ENCODE measurements at places on chromosomes 2 and 18.

GRCh38 chr2:8203364-8203763, 478.5 kb upstream of the ID2 start:
- no peak for DNase-seq

DNA sequence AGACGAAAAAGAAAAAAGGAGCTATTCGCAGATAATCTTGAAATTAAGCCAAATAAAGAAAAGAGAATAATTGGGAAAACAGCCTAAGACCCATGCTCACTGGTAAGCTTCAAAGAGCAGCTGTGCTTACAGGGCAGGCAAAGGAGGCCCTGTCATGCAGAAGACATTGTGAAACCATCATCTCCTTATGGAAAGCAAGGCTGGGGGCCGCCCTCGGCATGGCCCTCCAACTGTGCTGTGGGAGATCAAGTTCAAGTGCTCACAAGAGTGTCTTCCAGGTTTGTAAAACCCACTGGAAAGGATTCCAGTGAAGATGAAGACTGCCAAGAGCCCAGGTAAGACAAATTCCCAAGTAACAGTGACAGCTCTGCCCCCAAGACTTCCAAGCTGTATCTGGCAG, 32.2 kb downstream of the ACVR1 start:
- no peak for DNase-seq

- no peak for DNase-seq
Observed at GRCh38 chr2:210503725-210504191, 27.2 kb upstream of the LANCL1 start.

DNA sequence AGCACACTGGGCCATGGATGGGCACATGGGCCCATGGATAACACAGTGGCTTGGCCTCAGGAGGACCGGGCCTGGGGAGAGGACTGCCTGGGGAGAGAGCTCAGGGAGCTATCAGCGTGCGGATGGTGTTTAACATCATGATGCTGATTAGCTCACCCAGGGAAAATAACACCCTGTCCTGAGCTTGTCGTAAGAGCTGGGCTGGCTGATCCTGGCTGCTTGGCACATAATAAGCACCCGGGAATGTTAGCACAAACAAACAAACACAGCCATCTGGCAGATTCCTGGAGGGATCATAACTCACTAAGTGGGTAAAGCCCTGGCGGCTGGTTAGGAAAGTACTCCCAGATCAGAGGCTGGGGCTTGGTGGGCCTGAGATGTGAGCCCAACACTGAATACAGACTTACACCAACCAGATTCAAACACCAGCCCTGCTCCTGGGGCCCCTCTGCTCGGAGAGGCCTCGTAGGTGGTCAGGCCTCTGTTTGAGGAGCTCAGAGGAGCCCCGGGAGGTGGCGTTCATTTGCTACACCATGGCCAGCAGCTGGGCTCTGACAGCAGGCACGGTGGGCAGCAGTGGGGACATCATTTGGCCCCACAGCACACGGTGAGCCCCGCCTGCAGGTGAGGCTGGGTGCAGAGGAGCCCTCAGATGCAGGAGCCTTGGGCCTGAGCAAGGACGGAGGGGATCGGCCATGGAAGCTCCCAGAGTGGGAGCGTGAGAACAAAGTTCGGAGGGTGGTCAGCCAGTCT, 193.4 kb upstream of the HDAC4 start:
- DNase-seq = no peak

DNA sequence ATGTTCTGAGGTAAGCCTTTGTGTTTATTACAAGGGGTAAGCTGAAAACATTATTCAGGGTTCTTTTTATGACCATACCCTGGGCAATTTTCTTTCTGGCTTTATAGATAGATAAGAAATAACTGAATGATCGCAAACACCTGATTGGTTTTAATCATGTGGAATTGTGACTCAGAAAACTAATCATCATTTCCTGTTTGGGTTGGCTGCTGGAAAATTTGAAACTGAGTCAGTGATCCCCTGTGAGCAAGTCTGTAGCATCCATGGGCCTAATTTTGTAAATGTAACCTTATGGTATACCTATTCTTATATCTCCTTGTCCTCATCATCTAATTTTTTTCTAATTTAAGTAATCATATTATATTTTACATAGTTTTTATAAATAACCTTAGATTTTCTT, 34.3 kb downstream of the CCDC68 start:
- no peak for DNase-seq

- DNase-seq = no peak
Observed at GRCh38 chr2:53403792-53404413, 363.7 kb upstream of the CHAC2 start.

GRCh38 chr2:12061286-12062052, 315.0 kb downstream of the LPIN1 start:
- no peak for DNase-seq

- DNase-seq = peak; percentile 1
Observed at GRCh38 chr2:27408601-27409320, 630 bp downstream of the PPM1G start.

- no peak for DNase-seq
Observed at GRCh38 chr18:64416990-64417389, 268.1 kb upstream of the LINC00305 start.

GRCh38 chr18:58572181-58572580, 56.7 kb downstream of the ALPK2 start:
- DNase-seq = no peak

DNA sequence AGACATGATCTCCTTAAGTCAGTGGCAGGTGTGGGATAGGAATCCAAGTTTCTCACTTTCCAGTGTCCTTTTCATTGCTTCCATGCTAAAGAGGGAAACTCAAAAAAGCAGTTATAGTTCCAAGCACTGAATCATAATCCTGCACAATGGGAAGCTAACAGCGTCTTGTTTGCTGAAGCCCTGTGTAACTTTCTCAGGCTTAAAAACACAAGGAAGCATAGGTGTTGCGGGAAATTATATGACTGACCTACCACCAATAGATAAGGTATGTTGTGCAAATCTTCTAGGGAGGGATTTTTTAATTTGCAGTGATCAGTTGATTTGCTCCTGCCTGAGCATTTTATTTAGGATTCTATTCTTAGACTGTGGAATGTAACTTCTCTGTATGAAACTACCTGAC, 250.9 kb downstream of the MYO3B start:
- no peak for DNase-seq

GRCh38 chr18:53422896-53423295, 801.6 kb downstream of the MBD2 start:
- no peak for DNase-seq

GRCh38 chr2:126575631-126576030, 80.3 kb upstream of the GYPC start:
- DNase-seq = no peak

- no peak for DNase-seq
Observed at GRCh38 chr2:182166841-182167240, 181.2 kb downstream of the PPP1R1C start.

GRCh38 chr2:73267008-73267407, 17.3 kb downstream of the FBXO41 start:
- no peak for DNase-seq

DNA sequence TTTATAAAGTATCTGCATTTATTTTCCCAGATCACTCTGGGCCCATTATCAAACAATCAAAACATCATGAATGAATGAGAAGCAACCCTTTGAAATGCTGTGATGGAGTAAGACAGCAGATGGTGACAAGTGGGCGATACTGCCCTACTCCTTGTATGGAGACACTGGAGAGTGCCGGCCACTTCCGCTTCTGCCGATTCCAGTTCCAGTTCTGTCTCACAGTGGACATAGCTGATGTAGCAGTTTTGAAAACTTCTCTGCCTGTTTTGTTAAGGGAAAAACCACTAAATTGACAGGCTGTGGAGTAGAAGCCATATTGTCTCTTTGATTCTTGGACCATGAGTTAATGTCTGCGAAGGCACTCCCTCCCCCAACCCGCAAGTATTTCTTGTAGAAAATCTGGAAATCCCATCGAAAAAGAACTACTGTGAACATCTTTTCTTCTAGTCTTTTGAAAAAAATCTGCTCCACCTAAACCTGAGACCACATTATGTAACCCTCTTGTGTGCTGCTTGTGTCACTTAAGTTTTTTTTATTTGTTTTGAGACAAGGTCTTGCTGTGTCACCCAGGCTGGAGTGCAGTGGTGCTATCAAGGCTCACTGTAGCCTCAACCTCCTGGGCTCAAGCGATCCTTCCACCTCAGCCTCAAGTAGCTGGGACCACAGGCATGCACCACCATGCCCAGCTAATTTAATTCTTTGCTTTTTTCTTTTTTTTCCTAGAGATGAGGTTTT, 133.5 kb downstream of the TANC1 start:
- DNase-seq = no peak

GRCh38 chr2:178069551-178069950, 3.0 kb downstream of the PDE11A start:
- DNase-seq = no peak

DNA sequence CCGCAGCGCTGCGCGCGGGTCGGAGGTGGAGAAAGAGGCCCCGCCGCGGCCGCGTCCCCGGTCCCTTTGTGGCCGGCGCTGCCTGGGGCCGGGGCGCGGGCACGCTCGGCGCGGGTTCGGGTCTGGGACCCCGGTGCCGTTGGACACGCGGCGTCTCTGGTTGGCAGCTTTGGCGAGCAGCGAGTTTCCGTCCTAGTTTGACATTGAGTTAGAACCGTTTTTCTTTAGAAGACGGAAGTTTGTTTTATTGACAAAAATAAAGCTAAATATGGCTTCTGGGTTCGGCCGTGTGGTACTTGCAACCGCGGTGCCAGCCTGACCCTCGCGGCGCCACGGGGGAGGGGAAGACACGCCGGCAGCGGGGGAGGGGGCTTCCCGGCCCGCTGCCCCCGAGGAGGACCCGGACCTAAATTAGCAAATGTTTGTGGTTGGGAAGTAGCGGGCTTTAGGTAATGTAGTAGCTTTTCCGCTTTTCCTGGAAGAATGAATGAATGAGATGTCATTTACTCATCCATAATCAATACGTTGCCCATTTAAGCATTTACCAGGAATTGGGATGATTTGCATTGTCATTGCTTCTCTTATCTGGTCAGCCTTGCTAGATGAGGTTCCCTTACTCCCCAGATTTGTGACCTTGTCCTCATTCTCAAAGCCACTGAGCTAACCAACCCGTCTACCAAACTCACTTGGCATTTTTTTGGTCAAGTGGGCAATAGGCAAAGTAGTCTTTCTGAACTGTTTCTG, 530 bp downstream of the GALNT1 start:
- peak; percentile 10 for DNase-seq

- no peak for DNase-seq
Observed at GRCh38 chr2:68809324-68810240, 61.6 kb downstream of the BMP10 start.

DNA sequence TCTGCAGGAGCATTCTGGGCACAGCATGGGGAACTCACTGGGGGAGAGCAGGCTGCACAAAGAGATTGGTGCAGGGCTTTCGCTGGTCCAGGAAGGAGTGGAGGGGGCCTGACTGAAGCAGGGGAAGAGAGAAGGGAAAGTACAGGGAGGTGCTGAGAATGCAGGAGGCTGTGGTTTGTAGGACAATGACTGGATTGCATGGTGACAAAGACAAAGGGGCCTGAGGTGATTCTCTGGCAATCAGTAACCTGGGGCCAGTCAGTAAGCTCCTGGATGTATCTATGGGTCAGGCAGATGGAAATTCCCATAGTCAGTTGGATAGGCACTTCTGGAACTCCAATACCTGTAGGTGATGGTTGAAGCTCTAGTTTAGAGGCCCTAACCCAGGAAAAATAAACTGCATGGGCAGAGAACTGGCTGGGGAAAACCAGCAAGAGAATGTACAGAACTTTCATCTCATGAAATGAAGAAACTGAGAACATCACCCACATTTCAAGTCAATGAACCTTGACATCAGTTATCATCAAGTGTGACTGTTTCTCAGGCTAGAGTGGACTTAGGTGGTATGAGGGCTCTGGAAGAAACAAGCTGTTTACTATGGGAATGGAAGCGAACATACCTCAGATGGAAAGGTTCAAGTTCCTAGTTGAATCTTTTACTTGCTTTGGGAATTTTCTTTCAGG, 193.2 kb downstream of the TPGS2 start:
- no peak for DNase-seq

GRCh38 chr2:163455815-163456214, 280.0 kb downstream of the FIGN start:
- DNase-seq = no peak

DNA sequence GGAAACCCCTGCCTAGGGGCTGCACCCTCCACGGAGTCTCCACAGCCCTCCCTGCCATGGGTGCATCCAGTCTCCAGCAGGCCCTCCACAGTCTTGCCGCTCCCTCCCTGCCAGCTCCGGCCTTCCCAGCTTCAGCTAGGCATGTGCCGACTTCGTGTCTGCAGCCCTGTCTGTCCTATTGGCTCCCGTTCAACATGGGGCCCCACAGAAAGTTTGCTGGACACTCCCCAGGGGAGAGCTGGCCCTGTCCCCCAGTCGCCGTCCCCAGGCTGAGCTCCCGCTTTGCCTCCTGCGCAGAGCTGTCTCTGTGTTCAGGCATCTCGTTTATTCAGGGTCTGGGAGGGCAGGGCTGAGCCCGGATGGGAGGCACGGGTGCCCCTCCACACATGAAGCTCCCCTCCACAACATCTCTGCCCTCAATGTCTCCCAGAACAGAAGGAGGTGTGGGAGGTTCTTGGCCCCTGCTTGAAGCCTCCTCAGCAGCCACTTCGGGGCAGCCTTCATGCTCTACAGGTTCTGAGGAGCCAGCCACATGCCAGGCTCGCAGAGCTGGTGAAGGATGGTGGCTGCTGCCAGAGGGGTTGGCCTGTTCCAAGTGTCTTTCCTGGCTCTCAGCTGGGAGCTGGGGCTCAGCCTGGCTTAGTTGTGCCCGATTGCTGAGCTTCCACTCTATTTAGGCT, 120.1 kb upstream of the PXDN start:
- DNase-seq = no peak

- no peak for DNase-seq
Observed at GRCh38 chr18:33581856-33582255, 3.8 kb downstream of the ASXL3 start.

DNA sequence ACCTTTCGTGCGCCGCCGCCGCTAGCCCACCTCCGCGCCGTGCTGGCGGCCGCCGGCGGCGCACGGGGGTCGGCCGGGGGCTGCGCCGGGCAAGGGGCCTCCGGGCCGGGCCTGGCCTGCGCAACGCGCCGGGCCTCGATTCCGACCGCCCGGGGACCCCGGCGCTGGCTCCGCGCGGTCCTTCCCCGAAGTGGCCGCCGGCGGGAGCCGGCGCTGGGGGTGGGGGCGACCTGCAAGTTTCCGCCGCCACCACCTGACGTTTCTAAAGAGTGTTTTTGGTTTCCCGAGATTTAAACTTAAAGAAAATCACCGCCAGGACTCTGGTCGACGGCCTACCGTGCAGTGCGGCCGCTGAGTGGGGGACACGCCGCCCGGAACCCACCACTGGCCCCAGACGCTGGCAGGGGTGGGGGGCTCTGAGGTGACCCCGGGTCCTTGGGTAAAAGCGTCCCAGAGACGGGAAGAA, 3.8 kb upstream of the GATA6 start:
- DNase-seq = no peak

All from CD14-positive monocyte (primary cell).